ENCODE measurements at places on chromosomes 12 and 14.

DNA sequence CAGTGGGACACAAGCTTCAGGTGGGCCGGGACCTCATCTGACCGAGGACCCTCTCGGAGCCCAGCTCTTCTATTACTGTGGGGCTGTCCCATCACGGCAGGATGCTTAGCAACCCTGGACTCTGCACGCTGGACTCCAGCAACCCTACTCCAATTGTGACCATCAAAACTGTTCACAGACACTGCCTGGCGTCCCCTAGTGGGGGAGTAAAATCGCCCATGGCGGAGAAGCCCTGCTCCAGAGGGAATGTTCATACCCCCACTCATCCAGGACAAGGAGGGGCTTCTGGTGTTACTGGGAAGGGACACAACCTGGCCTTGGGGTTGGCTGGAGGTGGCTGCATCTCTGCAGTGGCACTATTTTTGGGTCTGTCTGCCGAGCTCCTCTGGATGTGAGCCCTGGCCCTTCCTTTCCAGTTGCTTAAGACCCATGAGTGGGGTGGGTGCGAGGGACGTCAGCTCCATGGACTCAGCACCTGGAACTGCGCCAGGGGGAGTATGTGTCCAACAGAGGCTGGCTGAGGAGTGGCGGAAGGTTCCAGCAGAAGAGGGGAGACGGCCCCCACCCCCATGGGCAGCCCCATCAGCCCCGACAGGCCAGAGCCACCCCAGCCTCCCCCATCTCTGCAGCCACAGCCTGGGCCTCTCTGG is 103.8 kb downstream of the RFLNA start:
- no peak for DNase-seq

DNA sequence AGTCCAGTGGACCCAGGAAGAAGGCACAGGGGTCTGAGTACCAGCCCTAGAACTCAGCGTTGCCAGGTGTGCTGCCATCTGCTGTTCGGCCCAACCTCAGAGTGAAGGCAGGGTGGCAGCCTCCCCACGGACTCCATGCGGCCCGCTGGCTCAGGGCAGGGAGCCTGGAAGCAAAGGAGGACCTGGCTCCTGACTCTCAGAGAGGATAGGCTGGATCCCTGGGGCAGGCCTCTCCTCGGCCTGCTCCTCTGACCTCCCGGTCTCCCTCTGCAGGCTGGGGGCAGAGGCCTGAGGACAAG is 10.1 kb downstream of the MCRS1 start:
- DNase-seq = no peak

DNA sequence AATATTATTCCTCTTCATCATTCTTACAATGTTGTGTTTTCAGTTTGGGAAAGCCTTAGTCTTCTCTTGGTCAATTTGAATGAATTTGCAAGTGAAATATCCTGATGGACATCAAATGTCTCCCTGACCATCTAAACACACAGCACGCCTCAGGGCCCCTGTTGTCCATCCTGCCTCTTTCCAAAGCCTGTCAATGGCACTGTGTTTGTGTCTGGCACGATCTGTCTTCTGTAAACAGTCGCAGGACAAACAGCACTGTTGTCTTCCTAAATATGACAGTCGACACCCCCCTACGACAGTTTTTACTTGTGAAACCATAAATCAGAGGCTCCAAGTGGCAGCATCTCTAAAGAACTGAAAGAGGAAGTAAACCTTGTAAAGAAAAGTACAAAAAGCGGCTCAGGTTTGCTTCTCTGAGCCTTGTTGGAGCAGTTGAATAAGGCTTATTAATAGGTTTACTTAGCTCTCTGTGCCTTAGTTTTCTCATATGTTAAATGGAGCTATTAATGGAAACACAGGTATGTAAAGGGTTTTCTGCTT is 285.8 kb downstream of the NRXN3 start:
- no peak for DNase-seq

- no peak for DNase-seq
Observed at GRCh38 chr12:91706466-91706865, 439.2 kb downstream of the BTG1 start.

GRCh38 chr14:104382361-104383087 is 197.0 kb upstream of the C14orf180 start:
- no peak for DNase-seq

DNA sequence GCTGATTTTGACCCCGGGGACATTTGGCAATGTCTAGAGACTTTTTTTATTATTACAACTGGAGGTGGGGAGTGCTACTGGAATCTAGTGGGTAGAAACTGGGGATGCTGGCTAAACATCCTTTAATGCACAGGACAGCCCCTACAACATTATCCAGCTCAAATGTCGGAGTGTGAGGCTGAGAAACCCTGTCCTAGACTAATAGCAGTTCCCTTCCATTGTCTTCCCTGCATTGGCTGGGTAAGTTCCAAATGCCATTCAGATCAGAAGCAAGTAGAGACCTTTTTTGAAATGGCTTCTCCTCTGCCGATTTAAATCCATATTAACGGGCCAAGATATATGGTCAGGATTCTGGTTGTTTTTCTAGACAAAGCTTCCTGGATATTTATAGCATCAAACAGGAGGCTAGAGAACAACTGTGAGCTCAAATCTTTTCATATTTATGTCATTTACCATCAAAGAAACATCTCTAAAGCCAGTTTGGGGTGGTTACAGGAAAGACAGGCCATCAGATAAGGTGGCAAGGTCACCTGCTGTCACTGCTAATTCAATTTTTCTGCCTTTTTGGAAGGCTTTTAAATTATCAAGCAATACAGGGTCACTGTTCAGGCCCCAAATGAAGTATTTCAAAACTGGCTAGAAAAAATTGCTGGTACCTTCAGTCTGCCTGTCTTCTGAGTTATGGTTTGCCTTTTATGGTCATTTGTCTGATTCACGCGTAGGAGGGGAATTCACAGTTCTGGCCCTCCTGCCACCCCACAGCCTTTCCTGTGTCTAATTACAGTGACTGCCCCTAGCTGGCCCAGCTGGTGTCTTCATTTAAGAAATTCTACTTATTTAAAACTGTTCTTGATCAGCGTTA is 20.1 kb upstream of the AKAP5 start:
- peak; percentile 72 for DNase-seq

DNA sequence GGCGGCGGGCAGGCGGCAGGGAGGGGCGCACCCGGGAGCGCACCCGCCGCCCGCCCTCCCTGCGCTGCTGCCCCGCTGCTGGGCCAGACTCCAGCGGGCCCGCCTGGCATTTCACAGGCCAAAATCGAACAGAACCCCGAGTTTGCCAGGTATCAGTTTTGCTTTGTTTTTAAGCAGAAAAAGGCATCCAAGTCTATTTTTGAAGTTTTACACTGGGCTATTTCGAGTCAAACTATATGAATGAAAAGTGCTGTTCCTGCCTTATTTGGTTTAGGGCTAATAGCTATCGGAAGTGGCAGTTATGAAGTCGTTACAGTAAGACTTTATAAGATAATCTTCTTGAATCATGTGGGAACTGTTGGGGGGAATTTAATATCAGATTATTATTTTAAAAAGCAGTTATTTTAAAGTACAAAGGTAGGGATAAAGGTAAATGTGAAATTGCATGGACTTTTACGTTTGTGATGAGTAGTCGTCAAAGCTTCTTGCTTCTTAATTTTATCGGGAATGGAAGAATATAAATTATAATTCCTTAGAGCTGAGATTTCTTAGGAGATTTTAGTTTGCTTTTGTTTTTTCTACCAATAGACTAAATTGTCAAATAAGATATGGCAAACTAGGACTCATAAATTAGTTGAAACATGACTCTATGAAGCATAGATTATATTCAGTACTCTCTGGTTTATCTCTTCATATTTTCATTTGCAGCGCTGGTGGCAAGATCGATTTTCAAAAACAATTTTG is 1.1 kb downstream of the MSRB3 start:
- DNase-seq = no peak

DNA sequence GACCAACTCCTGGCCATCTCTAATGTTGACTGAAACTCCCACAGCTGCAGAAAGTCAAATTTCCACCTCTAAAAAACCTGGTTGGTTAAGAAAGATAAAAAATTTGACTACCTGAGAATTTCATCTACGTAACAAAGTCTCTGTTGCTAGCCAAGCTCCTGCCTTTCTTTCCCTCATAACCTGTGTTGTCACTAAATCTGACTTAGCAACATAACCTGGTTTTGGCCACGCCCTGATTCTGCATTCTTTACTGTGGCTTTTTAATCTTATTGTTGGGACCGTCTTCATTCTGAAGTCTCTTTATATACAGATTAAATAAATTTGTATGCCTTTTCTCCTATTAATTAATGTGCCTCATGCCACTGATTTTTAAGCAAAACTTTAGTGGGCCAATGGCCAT is 16.1 kb upstream of the CD69 start:
- DNase-seq = no peak

- DNase-seq = no peak
Observed at GRCh38 chr12:116267948-116268347, 9.5 kb downstream of the MED13L start.

GRCh38 chr12:113086249-113087164 is 30.0 kb downstream of the DTX1 start:
- DNase-seq = peak; percentile 16

GRCh38 chr12:117356048-117356447 is 5.4 kb downstream of the NOS1 start:
- no peak for DNase-seq

GRCh38 chr12:94982456-94982855 is 21.0 kb downstream of the NDUFA12 start:
- no peak for DNase-seq

GRCh38 chr14:32707742-32708500 is 230.8 kb upstream of the NPAS3 start:
- no peak for DNase-seq

GRCh38 chr12:12273291-12273957 is 6.6 kb upstream of the LRP6 start:
- DNase-seq = no peak

DNA sequence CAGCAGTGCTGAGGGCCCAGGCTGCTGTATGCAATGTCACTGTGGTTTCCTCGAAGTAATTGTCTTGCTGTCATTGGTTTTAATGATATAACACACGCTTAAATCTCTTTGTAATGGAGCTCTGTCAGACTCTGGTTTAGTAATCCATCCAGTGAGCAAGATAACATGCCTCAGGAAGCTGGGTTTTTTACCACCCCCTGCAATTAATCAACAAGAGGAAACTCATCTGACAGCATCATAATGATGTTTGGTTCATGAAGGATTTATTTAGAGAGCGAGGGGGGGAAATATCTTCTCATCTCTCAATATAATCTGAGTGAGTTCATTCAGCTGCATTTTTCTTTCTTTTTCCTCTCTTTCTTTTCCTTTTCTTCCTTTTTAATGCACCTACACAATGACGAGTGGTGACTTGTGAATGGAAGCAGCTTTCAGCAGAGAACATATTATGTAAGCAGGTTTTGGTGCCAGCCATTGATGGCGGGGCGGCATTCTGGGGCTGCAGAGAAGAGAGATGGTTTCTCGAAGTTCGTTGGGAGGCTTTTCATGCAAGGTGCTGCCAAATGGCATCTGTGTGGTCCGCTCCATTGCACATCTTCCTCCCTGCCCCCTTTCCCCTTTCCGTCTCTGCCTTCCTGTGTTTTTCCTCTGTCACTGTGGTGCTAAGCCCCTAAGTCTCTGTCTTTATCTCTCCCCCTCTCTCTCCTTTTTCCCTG is 6.7 kb downstream of the RPH3A start:
- peak; percentile 62 for DNase-seq

GRCh38 chr12:52244615-52244994 is 11.6 kb downstream of the KRT7 start:
- no peak for DNase-seq

Measured in dermis microvascular lymphatic vessel endothelial cell (primary cell).